Stimulated activated CD8-positive, alpha-beta memory T cell treated with anti-CD3 and anti-CD28 coated beads, Interleukin-4, amount 100 ng/mL, for 4 hours (primary cell): ENCODE measurements at places on chromosomes 2 and 18.

GRCh38 chr2:224072541-224073188, 33.6 kb upstream of the SERPINE2 start:
- DNase-seq: no peak

DNA sequence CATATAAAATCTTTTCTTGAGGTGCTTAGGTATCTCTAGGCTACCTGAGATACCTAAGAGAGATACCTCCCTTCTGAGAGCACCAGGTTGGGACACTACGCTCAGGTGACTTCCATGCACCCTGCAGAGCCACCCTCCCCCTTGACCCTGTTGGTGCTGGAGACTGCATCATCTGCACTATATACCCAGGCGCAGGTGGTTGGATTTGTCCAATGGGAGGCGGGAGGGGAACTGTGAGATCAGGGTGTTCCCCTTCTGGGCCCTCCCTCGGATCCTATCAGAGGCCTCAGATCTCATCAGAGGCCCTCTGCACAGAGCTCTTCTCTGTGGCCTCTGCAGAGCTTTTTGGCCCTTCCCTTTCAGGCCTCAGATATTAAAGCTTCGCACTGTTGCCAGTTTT, 158.4 kb downstream of the SH3RF3 start:
- DNase-seq: no peak

DNA sequence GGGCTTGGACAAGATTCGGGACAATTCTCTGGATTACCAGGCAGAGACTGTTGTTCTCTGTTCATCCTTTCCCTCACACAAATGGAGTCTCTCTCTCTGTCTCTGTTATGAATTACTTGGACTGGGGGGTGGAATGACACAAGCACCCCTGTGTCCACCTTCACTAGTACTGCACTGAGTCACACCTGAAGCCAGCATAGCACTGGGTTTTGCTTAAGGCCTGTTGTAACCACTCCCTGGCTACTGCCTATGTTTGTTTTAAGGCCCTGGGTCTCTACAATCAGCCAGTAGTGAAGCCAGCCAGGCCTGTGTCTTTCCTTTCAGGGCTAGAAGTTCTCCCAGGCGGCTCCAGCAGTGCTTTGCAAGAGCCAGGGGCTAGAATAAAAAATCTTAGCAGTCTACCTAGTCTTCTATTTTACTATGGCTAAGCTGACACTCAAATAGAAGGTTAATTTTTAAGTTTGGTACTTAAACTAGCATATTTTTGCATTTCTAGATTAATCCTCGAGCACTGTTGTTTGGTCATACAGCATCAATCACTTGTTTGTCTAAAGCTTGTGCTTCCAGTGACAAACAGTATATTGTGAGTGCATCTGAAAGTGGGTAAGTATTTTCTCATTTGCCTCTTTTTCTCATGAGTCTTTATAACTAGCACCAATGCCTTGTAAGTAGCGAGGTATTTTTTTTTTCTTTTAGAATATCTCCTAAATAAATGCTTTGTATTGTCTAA, 27.8 kb downstream of the WDR7 start:
- DNase-seq: no peak

DNA sequence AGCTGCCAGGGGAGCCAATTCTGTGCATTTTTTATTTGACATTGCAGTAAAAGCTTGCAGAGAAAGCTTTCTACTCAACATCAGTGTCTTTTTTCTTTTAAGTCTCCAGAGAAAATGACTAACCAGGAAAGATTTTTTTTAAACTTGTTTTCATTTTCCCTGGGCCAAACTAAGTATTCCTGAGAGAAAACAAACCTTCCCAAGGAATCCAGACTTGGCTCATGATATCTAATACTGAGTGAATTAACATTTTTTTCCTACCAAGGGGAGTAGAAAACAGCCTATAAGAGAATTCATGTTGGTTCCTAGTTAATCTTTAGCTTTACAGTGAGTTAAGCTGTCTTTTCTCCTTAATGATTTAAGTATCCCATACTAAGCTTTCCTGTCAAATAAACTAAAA, 46.7 kb downstream of the DAPL1 start:
- DNase-seq: no peak

GRCh38 chr18:32270341-32270740, 80.5 kb downstream of the MEP1B start:
- DNase-seq: no peak

- DNase-seq: no peak
Measured at GRCh38 chr2:131094463-131095281, 1.4 kb upstream of the FAM168B start.

DNA sequence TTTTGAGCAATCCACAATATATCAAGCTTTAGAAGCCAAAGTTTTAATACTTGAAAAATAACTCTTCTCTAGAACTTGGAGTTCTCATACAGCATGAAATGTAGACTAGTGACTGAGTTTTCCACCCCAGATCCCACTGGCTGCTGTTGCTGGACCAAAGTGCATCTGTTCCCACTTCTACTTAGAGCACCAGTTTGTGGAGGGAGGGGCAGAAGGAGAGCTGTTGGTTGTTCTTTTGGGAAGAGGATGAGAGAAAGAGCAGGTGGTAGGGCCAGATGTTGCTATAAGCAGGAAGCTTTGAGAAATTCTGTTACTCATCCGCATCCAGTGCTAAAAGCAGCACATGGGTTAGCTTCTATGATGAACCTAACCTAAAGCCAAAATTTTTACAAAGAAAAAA, 59.0 kb downstream of the MBD2 start:
- no peak for DNase-seq

- DNase-seq: no peak
Measured at GRCh38 chr18:74819433-74820059, 221.9 kb downstream of the ZNF407 start.

DNA sequence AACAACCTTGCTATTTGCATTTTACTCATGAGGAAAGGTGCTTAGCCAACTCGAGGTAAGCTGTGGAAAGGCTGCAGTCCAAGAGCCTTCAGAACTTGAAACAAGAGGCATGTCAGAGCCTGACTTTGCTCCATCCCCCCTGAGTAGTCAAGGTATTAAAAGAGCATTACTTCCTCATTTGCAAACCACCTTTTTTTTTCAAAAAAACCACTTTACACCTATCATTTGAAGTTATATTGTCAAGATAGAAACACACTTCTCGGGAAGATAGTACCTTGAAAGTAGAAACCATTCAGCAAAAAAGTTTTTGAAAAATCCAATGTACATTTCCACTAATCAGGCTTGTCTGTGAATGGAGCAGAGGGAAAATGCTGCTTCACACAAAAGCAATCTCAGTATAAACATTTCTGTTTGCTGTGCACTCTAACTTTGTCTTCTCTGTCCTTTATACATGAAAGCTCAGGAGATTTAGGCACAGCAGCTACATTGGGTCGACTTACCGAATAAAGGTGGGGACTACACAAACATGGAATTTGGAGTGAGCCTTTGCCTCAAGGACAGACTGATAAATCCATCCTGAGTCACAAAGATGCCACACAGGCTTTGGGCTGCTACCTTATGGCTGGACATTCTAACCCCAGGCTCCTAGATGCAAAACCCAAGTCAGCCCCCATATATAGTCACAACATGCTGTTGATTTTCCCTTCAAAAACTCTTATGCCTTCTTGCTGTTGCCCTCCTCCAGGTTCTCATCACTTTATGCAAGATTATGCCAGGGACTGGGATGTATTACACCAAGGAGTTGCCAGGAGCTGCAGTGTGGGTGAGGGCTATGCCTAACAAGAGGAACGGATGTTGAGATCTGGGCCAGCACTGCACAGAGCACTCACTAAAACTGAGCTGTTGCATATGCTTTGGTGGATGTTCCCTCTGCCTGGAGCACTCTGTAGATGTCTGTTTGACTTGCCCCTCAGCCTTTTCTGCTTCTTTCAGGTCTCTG, 41.4 kb upstream of the EML4 start:
- no peak for DNase-seq

DNA sequence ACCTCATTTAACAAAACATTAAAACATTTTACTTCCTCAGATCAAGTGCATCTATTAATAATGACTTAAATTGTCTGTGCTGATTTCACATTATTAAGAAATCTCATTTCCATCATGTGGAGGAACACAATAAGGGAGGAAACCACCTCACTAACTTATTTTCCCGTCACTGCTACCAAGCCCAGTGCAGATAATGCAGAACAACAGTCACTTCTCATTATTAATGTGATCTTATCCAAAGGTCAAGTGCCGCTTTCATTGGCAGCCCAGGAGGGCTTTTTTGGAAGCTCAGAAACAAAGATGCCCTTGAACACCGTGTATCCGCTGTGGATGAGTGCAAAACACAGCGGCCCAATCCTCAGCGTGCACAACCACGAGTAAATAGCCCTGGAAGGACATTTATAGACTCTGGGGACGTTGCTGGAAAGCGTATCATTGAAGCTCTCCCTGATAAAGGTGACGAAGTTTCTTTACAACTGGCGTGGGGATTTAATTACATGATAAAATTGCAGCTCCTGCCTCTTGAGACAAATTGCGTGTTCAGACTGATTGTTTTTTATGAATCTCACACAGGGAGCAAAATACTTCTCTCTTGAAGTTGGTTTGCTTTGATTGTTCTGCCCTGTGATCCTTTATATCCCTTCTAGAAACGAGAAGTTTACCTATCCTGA, 13.2 kb downstream of the ASB18 start:
- DNase-seq: no peak

GRCh38 chr2:17658251-17658843, 95.3 kb downstream of the SMC6 start:
- no peak for DNase-seq

GRCh38 chr2:63692002-63692606, 103.3 kb downstream of the MDH1 start:
- no peak for DNase-seq

GRCh38 chr2:53512071-53512826, 255.4 kb upstream of the CHAC2 start:
- DNase-seq: no peak

- no peak for DNase-seq
Measured at GRCh38 chr2:207930747-207931146, 94.6 kb downstream of the PLEKHM3 start.

DNA sequence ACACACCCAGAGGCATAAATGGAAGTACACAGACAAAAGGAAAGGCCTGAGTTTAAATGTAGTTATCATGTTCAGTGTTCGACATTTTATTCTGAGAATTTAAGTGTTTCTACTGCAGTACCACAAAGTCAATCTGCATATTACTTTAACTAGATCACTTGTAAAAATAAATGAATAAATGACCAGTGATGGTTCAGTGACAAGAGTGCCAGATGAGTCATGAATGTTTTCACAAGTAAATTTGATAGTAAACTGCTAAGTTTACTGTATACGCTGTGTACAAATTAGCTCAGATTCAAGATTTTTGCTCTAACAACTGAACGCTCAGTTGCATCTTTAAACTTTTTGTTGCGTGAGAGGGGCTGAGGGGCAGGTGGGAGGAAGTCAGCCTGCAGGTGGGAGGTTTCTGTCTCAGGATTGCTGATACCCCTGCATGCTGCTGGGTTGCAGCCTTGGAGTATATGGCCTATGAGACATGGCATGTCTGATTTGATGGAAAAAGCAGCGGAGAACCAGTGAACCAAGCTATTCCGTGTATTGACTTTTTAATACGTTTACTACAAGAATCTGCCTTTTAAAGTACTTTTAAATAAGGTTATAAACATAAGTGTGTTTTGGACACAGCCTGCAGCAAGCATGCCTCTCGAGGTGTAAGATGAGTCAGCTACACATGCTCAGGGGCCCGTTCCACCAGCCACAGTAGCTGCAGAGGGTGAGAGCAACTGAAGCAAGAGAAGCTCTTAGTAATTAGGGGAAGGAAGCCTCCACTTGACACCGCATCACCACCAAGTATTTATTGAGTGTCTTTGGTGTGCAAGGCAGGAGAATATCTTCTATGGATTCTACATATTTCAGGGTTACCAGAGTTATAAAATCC, 245.1 kb downstream of the NEDD4L start:
- no peak for DNase-seq

GRCh38 chr18:38481576-38481975, 916.0 kb upstream of the CELF4 start:
- DNase-seq: no peak

DNA sequence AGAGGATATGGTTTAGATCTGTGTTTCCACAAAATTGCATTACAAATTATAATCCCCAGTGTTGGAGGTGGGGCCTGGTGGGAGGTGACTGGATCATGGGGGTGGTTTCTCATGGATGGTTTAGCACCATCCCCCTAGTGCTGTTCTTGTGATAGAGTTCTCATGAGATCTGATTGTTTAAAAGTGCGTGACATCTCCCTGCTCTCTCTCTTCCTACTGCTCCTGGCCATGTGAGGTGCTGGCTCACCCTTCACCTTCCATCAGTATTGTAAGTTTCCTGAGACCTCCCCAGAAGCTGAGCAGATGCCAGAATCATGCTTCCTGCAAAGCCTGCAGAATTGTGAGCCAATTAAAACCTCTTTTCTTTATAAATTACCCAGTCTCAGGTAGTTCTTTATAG, 33.1 kb downstream of the LHCGR start:
- no peak for DNase-seq

DNA sequence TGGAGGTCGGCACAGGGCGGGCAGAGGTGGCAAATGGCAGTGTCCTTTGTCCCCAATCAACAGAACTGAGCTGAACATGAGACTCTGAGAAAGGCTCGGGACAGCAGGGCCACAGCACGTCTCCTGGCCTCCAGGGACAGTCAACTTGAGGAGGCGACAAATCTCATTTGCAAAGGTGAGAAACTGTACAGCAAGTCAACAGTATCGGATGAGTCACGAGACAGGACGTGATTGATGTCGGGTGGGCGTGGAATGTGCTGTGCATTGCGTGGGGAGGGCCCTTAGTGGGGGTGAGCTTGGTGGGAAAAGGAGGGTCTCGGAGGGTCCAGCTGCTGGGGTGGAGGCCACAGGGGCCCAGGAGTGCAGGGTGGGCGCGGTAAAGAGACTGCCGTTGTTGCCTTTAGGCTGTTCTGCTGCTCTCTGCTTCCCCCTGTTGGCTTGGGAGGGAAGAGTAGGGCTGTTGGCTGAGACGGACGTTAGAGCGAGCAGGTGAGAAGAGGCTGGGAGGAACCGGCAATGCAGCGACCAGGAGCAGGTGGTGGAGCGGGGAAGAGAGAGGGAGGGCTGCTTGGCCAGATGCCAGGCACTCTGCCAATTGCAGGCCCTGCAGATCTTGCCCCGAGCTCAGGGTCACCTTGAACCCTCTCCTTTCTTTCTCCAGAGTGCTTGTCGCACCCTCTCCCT, 164.3 kb downstream of the BCL2 start:
- peak; percentile 80 for DNase-seq

DNA sequence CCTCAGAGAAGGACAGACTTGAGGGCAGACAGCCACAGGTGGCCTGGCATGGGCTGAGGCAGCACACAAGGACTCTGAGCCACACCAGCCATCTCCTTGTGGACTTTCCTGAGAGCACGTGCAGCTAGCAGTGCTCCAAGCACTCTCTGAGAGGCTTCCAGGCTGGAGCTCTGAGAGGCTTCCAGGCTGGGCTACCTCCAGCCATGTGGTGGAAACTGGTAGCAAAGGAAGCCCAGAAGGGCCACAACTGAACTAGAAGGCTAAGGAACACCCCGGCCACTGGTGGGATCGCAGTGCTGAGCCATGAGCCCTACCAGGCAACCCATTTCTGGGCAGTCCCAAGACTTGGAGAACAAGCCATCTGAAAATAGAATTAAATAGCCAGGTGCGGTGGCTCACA, 39.5 kb downstream of the BCL11A start:
- no peak for DNase-seq

DNA sequence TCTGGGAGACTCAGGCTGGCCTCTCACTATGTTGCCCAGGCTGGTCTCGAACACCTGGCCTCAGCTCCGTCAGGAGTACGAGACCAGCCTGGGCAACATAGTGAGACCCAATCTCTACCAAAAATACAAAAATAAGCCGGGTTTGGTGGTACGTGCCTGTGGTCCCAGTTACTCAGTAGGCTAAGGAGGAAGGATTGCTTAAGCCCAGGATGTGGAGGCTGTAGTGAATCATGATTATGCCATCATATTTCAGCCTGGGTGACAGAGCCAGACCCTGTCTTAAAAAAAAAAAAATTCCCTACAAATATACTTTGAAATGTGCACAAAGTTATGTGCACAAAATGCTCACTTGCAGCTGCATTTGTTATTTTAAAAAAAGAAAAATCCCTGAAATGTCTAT, 26.3 kb upstream of the AGAP1 start:
- no peak for DNase-seq
